ENCODE measurements at places on chromosomes 6 and 20.

DNA sequence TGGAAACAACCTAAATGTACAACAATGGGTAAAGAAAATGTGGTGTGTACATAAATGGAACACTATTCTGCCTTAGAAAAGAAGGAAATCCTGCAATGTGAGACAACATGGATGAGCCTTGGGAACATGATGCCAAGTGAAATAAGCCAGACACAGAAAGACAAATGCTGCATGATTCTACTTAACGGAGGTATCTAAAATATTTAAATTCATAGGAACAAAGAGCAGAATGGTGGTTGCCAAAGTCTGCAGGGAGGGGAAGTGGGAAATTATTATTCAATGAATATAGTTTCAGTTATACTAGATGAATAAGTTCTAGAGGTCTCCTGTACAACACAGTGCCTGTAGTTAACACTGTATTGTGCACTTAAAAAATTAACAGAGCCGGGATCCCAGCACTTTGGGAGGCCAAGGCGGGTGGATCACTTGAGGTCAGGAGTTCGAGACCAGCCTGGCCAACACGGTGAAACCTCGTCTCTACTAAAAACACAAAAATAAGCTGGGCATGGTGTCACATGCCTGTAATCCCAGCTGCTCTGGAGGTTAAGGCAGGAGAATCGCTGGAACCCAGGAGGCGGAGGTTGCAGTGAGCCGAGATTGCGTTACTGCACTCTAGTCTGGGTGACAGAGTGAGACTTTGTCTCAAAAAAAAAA lies 71.4 kb upstream of the SNX9 start:
- no peak for DNase-seq

GRCh38 chr20:58749979-58750378 lies 57.4 kb downstream of the NPEPL1 start:
- DNase-seq: no peak

GRCh38 chr6:151095538-151096254 lies 144.1 kb upstream of the AKAP12 start:
- DNase-seq: no peak

DNA sequence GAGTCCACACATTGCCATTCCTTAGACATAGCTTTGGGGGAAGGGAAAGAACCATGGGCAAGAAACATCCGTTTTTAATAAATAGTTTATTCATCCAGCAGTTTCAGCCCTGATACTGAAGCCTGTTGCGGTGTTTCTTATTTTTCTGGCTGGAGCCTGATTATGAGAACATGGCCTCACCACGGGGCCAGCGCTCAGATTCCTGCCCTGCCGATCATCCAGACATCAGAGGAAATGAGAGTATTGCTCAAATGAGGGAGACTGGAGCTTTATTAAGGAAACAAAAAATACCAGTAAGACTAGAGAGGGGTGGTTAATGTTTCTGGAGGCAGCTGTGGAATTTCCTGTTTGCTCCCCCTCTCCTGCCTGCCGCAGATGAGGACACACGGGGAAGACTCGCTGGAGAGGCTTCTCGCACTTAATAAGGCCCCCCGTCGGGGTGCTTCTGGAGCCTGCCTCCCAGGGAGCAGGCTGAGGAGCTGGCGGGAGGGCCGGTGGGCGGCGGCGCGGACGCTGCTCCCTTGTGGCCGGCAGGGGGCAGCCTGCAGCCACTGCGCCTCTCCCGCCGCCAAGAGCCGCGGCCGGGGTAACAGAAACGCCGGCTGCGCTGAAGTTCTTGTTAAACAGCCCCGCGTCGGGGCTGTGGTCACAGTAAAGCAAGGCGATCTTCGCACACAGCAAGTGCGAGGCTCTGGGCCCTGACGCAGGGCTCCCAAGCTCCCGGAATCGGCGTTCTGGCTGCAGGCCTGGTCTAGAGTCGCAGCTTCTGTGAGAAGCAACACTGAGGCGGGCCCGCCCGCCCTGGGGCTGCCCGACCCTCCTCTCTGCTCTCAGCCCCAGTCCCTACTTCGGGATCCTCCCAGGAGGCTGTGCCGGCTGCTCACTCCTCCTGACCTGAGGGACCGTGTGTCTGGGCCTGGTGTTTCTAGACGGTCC lies 17.5 kb downstream of the LEMD2 start:
- DNase-seq: peak; percentile 59

GRCh38 chr6:32393665-32394420 lies 13.1 kb downstream of the BTNL2 start:
- DNase-seq: no peak

DNA sequence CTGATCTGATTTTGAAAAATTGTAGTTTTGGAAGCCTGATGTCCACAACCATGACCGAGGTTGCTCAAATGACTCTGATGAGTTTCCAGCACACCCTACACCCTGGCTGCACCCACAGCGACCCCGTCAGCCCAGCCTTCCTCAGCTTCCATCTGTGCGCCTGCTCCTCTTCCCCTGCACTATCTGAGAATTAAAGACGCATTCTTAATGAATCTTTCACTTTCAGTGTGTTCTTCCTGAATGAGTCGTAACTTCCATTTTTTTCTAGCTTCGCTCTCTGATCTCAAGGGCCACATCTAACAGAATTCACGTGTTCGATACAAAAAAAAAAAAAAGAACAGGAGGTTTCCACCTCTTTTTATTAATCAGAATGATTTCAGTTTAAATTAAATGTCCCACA lies 21.3 kb upstream of the RREB1 start:
- peak; percentile 55 for DNase-seq

GRCh38 chr6:145621776-145622175 lies 113.5 kb downstream of the EPM2A start:
- DNase-seq: no peak

GRCh38 chr6:100168148-100168547 lies 174.1 kb upstream of the MCHR2 start:
- no peak for DNase-seq

DNA sequence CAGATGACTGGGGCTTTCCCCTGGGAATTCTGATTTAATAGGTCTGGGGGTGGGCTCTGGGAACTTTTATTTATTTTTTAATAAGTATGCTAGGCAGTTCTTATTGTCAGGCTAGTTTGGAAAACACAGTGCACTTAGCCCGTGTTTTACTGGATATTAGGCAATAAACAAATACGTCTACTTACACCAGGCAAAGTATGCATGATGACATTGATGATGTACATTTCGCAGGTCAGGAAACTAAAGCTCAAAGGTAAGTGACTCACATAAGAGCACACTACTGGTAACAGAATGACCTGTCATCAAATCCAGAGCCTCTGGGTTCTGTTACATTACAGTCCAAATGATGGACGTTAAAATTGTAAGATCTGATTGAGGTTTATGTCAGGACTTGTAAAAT lies 144.4 kb upstream of the EXOC2 start:
- DNase-seq: no peak

GRCh38 chr6:156427345-156427744 lies 349.8 kb upstream of the ARID1B start:
- DNase-seq: no peak

- no peak for DNase-seq
Observed at GRCh38 chr20:521860-522259, 21.7 kb downstream of the CSNK2A1 start.

DNA sequence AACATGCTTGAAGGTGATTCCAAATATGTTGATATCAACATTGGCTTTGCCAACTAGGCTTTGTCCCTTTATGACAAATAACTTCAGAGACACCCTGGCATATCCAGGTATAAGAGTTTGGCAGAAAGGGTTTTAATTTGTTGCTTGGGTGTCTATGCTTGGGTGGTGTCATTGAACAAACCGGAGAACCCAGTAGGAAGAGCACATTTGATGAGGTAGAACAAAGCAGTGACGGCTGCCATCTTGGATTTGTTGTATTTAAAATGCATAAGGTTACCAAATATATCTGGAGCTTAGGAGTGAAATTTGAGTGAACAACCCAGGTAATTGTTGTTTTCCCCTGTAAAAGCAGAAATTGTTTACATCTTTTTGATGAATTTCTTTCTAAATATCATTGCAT lies 503.7 kb upstream of the JARID2 start:
- DNase-seq: no peak

DNA sequence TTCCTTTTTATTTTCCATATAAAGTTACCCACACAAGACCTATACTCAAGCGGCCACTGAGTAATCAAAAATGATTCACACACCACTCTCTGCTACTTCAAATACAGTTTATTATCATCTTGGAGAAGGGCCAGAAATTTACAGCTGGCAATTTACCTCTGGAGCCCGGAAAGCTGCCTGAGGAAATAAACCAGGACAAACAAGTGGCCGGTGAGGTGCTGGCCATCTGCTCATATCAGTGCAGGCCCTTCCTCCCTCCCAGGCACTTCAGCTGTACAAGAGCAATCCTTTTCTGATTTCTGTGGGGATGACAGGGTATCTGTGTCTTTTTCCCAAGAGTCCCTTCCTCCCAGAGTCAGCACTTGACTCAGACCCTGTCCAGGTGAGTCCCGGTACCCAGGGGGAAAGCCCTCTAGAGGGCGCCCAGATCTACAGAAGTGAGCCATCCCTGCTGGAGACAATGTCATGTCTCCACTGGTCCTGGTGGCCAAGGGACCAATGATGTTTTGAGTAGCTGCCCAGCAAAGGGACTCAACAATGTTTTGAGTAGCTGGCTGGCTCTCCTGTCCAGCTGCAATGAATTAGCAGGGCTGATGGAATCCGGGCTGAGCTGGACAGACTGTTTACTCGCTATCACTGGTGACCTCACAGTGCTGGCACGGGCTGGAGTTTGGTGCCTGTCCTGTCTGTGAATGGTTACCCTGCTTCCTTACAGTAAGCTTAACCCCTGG lies 23.6 kb downstream of the LRP11 start:
- DNase-seq: peak; percentile 40

GRCh38 chr6:19632230-19632629 lies 204.9 kb upstream of the ID4 start:
- DNase-seq: no peak

- no peak for DNase-seq
Observed at GRCh38 chr6:138572167-138572875, 73.0 kb upstream of the NHSL1 start.

GRCh38 chr6:152905551-152906299 lies 77.1 kb downstream of the FBXO5 start:
- no peak for DNase-seq

DNA sequence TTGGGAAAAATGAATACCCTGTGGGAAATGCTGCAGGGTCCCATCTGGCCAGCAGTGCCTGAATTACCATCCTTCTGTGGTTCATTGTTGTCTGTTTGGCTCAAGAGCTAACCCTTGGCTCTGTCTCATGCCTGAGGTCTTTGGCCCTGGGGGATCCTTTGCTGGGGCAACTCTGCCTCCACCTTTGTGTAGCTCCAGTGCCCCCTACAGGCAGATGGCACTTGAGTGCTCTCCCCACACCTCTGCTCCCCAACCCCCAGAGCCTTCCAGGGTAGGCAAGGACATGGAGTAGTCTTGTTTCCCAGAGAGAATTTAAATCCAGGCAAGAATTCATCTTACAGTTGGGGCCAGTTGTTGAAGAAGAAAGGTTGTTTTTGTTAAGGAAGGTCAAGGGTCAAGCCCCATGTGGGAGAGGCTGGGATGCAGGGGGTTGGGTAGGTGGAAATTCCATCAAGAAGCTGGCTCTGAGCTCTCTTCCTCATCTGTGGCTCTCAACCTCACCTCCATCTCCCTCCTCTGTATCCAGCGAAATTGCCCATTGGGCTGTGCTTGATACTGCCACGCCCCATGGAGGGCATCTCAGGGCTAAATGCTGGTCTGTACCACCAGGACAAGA lies 44.2 kb downstream of the ZNF831 start:
- DNase-seq: peak; percentile 84

DNA sequence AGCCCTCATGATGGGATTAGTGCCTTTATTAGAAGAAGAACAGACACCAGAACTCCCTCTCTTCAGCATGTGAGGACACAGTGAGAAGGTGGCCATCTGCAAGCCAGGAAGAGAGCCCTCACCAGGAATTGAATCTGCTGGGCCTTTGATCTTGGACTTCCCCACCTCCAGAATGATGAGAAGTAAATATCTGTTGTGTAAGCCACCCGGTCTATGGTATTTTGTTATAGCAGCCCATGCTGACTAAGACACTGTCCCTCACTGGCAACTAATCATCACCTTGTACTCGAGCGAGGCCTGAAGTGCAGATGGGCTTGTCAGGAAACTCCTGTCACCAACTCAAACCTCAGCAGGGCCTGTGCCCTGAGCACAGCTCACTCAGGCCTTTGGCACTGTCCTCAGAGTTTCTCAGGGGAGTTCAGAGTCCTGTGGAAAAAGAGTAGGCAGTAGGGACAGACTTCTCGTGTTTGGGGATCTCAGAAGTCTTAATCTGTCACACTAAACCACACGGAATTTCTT lies 62.0 kb downstream of the UST start:
- no peak for DNase-seq

- no peak for DNase-seq
Observed at GRCh38 chr6:94769197-94769596, 808.1 kb upstream of the MANEA start.

DNA sequence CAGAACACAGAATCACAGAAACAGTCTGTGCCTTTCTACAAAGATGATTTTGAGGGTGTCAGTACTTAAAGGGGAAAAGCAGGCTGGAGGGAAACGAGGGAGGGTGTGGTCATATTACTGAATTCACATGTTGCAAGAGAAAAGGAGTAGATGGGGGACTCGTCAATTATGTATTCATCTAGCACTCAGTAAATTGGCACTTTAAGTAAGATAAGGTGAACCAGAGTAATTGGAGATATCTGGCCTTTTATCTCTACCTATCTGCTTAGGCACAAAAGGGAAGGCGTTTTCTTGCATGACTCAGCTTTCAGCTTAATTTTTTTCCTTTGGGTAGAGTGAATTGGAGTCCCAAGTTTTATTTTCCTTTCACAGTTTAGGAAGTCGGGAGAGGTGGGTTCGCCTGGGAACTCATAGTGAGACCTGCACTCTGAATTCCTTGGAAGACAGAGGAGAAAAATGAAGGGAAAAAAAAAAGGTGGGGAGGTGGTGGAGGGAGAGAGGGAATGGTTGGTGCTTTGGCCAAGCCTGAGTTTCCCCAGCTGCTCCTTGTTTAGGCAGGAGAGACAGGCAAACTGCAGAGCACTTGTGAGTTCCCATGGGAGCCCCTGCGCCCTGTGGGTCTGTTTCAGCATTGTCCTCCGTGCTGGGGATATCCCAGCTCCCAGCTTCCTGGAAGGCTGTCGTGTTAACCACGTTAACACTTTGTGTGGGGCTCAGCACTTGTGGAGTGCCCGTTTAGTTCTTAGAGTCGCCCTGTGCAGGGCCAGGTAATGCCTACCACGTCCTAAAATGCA lies 19.7 kb upstream of the GTSF1L start:
- no peak for DNase-seq

GRCh38 chr6:84462698-84463097 lies 235.3 kb upstream of the CEP162 start:
- DNase-seq: no peak

- no peak for DNase-seq
Observed at GRCh38 chr20:13013411-13013810, 4.6 kb downstream of the SPTLC3 start.

GRCh38 chr6:27130668-27131428 lies 116.7 kb upstream of the PRSS16 start:
- no peak for DNase-seq

- no peak for DNase-seq
Observed at GRCh38 chr6:129776542-129777330, 66.8 kb upstream of the ARHGAP18 start.

- peak; percentile 14 for DNase-seq
Observed at GRCh38 chr6:149862922-149863697, 1.0 kb downstream of the LRP11 start.

- DNase-seq: no peak
Observed at GRCh38 chr6:129872586-129872985, 11.5 kb upstream of the TMEM244 start.

GRCh38 chr6:135084001-135084915 lies 29.6 kb upstream of the HBS1L start:
- no peak for DNase-seq

GRCh38 chr6:17042422-17043147 lies 59.3 kb upstream of the STMND1 start:
- no peak for DNase-seq
